ENCODE measurements at places on chromosomes 6 and 20.

DNA sequence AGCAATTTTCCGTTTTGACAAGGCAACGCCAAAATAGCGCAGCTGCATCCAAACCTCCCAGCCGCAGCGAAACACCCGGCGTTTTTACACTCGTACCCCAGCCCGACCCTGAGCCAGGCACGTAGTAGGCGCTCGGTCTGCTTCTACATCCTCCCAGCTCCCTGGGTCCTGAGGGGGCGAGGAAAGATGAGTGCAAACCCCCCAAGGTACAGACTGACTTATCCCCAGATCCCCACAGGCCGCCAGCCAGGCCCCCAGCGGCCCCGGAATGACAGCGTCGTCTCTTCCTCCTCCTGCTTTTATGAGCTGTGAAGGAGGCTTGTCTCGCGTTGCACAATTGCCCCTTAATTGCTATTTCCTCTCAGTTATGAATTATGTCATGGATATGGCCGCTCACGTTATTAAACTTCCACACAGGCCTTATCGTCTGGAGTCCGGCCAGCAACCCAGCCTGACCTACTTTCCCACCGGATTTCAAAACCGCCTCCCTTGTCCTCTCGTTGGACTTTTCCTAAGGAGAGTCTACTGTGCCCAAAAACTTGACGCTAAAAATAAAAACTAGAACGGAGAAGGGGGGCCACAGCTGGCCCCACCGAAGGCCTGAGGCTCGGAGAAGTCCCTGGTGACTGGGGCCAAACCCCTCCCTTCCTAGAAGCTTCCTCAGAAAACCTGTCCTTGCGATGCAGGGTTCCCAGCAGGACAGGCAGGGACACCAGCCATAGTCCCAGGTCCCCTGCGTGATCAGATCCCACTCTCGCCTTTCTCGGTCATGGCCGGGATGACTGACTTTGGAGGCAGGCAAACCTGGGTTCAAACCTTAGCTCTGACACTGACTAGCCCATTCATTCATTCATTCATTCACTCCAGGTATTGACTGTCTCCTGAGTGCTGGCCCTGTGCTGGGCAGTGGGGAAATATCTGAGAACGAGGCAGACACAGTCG, 130.9 kb upstream of the PTPN1 start:
- no peak for DNase-seq

- DNase-seq: no peak
These were observed 182.3 kb downstream of the MTFR2 start for GRCh38 chr6:136067731-136068341.

GRCh38 chr6:90643381-90643780, 56.5 kb upstream of the MAP3K7 start:
- no peak for DNase-seq

GRCh38 chr6:144321839-144322591, 36.9 kb downstream of the UTRN start:
- no peak for DNase-seq

GRCh38 chr6:32912951-32913350, 27.9 kb downstream of the HLA-DMB start:
- no peak for DNase-seq

GRCh38 chr6:41375598-41376151, 40.3 kb downstream of the NCR2 start:
- no peak for DNase-seq

DNA sequence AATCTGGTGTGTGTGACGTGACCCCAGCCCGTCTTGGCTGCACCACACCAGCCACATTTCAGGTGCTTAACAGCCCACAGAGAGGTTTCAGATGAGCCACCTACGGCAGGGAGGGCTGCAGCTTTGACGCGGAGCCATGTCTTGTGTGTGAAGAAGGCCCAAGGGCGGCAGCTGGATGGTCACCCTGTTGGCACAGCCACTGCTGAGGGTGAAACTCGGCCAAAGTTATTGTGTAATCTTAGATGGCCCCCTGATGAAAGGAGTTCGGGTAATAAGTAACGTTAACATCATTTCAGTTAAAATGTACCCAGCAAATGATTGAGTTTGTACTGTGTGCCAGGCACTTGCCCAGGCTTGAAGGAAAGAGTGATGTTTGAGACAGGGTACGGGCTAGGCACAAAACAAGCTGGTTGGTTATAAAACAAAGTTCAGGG, 97.2 kb downstream of the SSR1 start:
- DNase-seq: no peak

DNA sequence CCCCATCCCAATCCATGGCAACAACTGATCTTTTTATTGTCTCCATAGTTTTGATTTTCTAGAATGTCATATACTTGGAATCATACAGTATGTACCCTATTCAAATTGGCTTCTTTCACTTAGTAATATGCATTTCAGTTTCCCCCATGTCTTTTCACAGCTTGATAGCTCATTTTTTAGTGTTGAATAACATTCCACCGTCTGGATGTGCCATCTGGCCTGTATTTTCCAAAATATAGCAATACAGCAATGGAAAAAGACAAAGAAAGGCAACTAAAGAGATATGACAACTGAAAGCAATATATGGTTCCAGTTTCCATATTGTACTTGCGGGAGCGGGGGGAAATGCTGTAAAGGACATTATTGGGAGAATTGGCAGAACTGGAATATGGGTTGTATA, 166.4 kb upstream of the NT5E start:
- no peak for DNase-seq

GRCh38 chr6:79586548-79586947, 44.6 kb upstream of the SH3BGRL2 start:
- DNase-seq: peak; percentile 44

GRCh38 chr6:80145509-80145908, 39.0 kb downstream of the BCKDHB start:
- no peak for DNase-seq

- no peak for DNase-seq
These were observed 58.0 kb upstream of the SALL4 start for GRCh38 chr20:51860111-51860882.

- DNase-seq: no peak
These were observed 440.0 kb upstream of the HSF2 start for GRCh38 chr6:121959501-121959900.

- DNase-seq: no peak
These were observed 38.8 kb downstream of the SLC22A3 start for GRCh38 chr6:160386869-160387530.

GRCh38 chr6:69284176-69284730, 512.6 kb downstream of the LMBRD1 start:
- DNase-seq: no peak

- no peak for DNase-seq
These were observed 1515.4 kb upstream of the DEFB115 start for GRCh38 chr20:29741894-29742698.

DNA sequence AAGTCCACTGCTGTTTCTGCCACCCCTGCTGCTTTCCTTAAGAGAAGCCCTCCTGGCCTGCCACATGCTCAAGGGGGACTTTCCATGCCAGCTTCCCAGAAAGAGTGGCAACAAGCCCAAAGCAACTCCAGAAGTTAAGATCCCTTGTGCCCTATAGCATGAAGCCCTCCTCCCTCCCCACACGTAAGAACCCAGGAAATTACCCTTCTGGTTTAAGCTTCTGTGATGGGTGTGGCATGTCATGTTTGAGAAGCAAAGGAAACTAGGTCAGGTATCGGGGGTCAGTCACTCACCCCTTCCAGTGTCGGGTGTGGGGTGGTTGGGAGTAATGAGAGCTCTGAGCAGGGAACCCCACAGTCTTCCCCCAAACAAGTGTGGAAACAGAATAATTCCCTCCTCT, 196.1 kb downstream of the LRFN2 start:
- DNase-seq: no peak

- no peak for DNase-seq
These were observed 95.3 kb downstream of the CD109 start for GRCh38 chr6:73791336-73791735.

DNA sequence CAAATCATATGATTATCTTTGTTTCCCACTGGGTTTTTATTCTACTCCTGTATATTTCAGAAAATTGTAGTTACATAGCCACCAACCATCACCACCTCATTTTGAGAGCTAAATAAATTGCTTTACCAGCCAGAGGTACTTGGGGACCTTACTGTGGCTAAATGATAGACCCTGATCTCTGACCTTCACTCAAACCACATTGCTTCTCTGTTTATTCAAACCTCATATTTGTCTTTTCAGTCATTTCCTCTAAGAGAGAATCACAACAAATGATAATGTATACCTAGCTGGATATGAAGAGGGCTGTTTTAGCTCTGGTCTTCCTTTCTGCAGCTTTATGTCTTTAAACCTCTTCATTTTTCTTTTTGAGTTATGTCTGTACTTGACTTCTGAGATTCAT, 142.8 kb downstream of the ADGB start:
- DNase-seq: no peak

- no peak for DNase-seq
These were observed 25.0 kb upstream of the TBC1D22B start for GRCh38 chr6:37232430-37233017.

DNA sequence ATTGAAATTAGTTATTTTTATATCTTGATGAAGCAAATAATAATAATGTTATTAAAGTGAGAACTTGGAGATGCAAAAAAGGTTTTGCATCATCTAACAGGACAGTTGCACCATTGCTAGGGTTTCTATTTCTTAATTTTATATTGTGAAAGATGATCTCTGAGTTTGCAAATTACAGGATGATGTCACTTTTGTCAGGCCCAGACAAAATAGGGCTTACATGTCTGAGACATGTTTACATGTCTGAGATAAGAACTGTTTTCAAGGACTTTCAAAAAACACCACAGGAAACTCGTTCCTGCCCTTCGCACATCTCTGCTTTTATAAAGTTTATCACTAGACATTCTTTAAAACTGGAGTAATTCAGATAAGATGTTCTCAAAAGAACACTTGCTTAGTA, 1075.8 kb upstream of the MANEA start:
- no peak for DNase-seq

DNA sequence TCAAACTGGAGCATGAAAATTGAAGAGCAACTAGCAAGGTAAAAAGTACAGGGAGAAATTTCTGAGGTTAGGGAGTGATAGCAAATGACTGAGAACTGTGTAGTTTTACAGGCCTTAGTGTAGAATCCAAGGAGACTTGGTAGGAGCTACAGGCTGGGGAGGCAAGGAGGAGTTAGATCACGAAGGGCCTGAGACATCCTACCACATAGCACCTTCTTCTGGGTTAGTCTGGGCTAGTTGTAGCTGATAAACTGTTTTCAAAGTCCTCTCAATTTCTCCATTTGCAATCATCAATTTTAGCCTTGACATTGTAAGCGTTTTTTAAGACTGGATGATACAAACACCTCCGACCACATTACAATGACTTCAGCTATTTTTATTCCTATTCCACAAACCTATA, 209.7 kb downstream of the TMEM200A start:
- no peak for DNase-seq

- no peak for DNase-seq
These were observed 481 bp downstream of the SERPINB6 start for GRCh38 chr6:2970753-2971419.

DNA sequence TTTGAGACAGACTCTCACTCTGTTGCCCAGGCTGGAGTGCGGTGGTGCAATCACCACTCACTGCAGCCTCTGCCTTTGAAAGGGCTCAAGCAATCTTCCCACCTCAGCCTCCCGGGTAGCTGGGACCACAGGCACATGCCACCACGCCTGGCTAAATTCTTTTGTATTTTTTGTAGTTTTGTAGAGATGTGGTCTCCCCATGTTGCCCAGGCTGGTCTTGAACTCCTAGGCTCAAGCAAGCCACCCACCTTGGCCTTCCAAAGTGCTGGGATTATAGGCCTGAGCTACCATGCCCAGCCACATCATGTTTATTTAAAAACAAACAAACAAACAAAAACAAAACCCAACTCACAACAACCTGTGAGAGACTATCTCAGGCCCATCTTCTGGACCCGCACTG, 29.7 kb upstream of the APCDD1L start:
- no peak for DNase-seq

- DNase-seq: no peak
These were observed 9.1 kb downstream of the PPP2R5D start for GRCh38 chr6:42993445-42993844.

GRCh38 chr20:45016089-45016671, 49.9 kb downstream of the STK4 start:
- DNase-seq: no peak

DNA sequence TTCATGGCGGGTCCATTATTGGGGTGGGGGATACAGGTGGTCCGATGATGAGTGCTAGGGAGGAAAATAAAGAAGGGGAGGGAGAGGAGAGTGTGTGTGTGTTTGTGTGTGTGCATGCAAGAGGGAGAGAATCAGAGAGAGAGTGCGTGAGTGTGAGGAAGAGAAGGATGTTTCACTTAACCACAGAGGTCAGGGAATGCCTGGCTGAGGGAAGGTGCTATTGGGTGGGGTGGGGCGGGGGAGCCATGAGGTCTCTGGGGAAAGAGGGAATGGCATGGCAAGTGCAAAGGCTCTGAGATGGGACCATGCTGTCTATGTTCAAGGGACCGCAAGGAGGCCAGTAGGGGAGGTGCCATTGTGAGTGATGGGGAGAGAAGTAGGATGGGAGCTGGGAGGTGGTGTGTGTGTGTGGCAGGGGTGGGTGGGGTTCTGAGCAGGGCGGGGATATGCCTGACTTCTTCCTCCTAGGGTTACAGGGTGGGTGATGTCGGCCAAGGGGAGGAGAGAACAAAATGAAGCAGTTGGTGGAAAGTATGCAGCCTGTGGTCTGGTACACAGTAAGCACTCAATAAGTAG, 23.0 kb downstream of the CEBPB start:
- DNase-seq: no peak

DNA sequence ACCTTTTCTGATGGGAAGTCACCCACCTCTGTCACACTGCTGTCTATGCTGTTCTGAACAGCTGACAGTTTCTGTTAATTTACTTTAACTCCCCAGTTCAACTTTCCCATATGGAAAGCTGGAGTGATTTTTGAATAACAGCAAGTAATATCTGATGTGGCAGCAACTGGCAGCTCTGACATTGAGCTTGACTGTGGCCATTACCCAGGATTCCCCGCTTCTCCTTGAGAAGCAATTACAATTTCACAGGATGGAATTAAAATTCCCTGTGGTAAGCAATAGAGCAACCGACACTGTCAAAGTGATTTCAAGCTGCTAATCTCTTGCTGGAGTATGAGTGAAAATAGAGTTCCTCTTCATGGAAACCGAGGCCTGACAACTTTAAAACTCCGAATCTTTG, 348.1 kb upstream of the SOX4 start:
- no peak for DNase-seq

DNA sequence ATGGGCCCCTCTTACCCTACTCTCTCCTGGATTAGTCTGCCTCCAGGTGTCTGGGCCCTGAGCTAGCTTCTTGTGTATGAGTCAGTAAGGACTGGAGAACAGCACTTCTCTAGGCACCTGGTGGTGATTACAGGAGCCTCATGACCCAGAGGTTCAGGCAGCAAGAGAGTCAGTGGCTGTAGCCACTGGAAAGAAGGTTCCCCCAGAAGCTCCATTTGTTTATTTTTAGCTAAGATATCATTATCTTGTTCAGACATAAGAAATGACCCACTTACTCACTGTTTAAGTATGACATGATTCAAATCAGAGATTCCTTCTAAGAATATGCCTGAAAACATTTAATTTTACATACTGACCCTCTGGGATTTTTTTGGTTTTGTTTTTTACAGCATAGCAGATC, 23.6 kb upstream of the SLC4A11 start:
- DNase-seq: no peak

DNA sequence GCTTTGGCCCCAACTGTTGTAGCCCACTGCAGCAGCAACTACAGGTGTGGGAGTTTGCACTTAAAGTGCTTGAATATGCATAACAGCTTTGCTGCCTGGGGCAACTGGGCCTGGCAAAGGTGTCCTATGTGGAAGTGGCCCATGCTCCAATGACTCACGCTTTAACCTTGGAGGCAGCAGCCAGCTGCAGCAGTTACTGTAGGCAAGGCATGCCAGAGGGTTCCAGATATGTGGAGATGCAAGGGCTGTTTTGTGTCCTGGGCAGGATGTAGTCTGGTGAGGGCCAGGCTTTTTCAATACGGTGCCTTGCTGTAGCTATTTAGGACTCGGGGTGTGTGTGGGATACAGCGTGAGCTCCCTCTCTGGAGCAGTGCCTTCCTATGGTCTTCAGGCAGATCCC, 150.3 kb downstream of the NKAIN2 start:
- DNase-seq: peak; percentile 9
